Lower lobe of right lung (tissue), 2 donors: ENCODE measurements at places on chromosomes 2 and 18.

GRCh38 chr2:41078341-41078740, 626.5 kb upstream of the SLC8A1 start:
- no peaks in the 10 kb centered on the region for H3K36me3 ChIP-seq
- no peaks in the 10 kb centered on the region for H3K4me1 ChIP-seq
- no peaks in the 10 kb centered on the region for H3K27me3 ChIP-seq
- DNase-seq, result no peak
- no peak overlapping the region for H3K4me3 ChIP-seq

- no peak overlapping the region for H3K27ac ChIP-seq
- H3K4me1 ChIP-seq, result no peaks in the 10 kb centered on the region
- no peak for DNase-seq
- H3K36me3 ChIP-seq, result no peaks in the 10 kb centered on the region
Measured at GRCh38 chr2:167750675-167751074, 496.7 kb downstream of the STK39 start.

GRCh38 chr2:224572338-224572737, 12.8 kb downstream of the CUL3 start:
- H3K27ac ChIP-seq, result no peak overlapping the region
- no peak for DNase-seq
- no peaks in the 10 kb centered on the region for H3K36me3 ChIP-seq
- H3K27me3 ChIP-seq, result no peaks in the 10 kb centered on the region
- peaks cover 95% of the 10 kb centered on the region for H3K4me1 ChIP-seq

- no peaks in the 10 kb centered on the region for H3K4me1 ChIP-seq
- no peak overlapping the region for H3K4me3 ChIP-seq
- H3K36me3 ChIP-seq, result no peaks in the 10 kb centered on the region
- H3K27me3 ChIP-seq, result no peaks in the 10 kb centered on the region
- no peak for DNase-seq
- no peak overlapping the region for H3K27ac ChIP-seq
Measured at GRCh38 chr2:228549441-228550007, 368.0 kb upstream of the SPHKAP start.

DNA sequence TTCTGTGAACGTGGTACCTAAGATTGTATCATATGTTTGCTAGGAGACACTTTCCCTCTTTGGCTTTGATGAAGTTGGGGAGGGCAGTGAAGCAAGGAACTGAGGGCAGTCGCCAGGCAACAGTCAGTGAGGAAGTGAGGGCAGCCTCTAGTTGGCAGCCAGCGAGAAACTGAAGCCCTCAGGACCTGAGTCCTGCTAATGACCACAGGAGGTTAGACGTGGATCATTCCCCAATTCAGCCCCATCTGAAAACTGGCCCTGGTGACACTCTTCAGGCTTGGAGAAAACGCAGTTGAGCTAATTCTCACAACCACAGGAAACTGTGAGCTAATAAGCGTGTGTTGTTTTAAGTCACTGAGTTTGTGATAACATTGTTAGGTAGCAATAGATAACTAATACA, 84.5 kb upstream of the REG3G start:
- no peaks in the 10 kb centered on the region for H3K4me1 ChIP-seq
- no peaks in the 10 kb centered on the region for H3K27me3 ChIP-seq
- no peaks in the 10 kb centered on the region for H3K36me3 ChIP-seq
- H3K4me3 ChIP-seq, result no peak overlapping the region

DNA sequence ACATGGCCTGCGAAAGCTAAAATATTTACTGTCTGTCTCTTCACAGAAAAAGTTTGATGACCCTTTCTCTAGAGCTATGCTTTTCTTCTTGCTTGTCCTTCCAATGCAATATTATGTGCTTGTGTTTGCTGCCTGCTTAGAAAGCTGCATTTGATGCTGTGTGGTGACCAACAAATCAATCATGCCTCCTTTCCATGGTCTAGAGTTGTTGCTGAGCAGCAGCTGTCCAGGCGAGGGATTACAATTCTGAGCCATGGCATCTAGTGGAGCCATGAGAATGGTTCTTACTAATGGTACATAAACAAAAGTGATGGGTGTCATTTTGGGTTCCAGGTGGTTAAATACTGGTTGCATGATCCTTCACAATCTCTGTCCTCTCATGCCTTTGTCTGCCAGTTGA, 1142.1 kb downstream of the DPP10 start:
- H3K4me1 ChIP-seq, result no peaks in the 10 kb centered on the region
- H3K4me3 ChIP-seq, result no peak overlapping the region
- DNase-seq, result no peak
- H3K27ac ChIP-seq, result no peak overlapping the region
